ENCODE measurements at places on chromosomes 16 and 17.
A peak's percentile ranks its signal among the peaks of the same experiment; 100 is the strongest.

DNA sequence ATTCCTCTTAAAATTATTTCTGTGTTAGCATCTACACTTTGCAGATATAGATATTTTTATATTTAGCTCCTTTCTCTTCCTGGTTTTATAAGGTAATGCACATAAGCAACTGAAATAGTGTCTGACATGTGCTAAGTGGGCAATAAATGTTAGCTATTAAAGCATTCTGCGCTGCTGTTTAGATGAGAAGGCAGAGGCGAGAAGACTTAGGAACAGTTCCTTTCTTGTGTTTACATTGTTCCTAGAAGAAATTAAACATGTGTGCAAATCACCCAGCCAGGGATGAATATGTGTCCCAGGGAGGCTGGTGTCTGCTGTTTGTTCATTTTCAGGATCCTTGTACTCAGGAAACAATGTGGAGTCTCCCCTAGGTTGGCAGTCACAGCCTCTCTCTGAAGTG lies 292.3 kb downstream of the PMP22 start:
- no peak for DNase-seq

GRCh38 chr16:87706278-87707000 lies 59.3 kb downstream of the KLHDC4 start:
- DNase-seq = no peak

GRCh38 chr17:81309140-81309858 lies 14.2 kb upstream of the SLC38A10 start:
- no peak for DNase-seq

DNA sequence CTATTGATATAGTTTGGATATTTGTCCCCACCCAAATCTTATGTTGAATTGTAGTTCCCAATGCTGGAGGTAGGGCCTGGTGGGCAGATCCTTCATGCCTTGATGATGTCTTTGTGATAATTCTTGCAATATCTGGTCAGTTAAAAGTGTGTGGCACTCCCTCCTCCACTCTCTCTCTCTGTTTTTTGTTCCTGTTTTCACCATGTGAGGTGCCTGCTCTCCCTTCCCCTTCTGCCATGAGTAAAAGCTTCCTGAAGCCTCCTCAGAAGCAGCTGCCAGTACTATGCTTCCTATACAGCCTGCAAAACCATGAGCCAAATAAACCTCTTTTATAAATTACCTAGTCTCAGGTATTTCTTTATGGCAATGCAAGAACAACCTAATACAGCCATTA lies 47.3 kb downstream of the TOM1L2 start:
- DNase-seq = no peak

DNA sequence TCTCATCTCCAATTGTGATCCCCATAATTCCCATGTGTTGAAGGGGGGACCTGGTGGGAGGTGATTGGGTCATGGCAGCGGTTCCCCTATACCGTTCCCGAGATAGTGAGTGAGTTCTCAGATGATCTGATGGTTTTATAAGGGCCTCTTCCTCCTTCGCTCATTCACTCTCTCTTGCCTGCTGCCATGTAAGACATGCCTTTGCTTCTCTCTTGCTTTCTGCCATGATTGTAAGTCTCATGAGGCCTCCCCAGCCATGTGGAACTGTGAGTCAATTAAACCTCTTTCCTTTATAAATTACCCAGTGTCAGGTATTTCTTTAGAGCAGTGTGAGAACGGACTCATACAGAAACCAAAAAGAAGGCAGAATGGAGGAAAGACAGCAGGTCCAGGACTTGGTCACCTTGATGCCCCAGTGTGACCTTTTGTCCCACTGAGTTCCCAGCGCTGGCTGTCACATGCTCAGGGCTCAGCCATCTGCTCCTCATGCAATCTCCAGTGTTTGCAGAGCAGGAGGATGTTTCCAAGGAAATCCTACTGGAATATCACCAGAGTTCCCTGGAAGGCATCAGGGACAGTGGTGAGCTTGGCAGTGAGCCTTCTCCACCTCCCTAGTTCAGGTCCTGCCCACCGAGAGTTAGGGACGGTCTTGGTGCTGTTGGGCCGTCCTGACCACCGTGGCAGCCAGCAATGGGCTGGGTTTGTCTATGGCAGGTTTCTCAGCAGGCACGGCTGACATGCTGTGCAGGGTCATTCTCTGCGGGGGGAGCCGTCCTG lies 96.7 kb downstream of the SEC14L1 start:
- no peak for DNase-seq

- peak; percentile 39 for DNase-seq
These were observed 18.0 kb downstream of the XPO6 start for GRCh38 chr16:28193530-28194423.

DNA sequence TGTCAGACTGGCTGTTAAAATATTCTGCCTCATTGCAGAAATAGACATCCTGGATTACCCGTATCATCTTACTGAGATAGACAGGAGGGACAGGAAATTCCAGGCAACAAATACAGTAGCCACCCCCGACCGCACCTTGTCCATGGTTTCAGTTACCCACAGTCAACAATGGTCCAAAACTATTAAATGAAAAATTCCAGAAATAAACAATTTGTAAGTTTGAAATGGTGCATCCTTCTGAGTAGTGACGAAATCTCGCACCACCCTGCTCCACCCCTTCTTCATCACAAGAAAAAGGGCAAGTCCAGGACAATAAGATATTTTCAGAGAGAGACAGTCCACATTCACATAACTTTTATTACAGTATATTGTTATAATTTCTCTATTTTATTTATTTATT lies 23.6 kb upstream of the PRSS54 start:
- DNase-seq = no peak

DNA sequence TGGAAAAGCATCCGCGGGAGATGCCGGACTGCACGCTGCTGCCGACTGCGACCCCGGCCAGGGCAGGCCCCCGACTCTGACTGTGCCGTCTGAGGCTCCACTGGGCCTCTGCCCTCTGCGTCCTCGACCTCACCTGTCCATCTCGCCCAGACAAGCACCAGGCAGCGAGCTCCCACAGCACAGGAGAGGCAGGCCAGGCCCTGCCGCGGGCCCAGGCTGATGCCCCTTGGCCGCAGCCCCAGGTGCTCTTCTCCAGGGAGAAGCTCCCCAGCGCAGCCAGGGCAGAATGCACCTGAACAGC lies 98.1 kb upstream of the DNAH17 start:
- DNase-seq = no peak

DNA sequence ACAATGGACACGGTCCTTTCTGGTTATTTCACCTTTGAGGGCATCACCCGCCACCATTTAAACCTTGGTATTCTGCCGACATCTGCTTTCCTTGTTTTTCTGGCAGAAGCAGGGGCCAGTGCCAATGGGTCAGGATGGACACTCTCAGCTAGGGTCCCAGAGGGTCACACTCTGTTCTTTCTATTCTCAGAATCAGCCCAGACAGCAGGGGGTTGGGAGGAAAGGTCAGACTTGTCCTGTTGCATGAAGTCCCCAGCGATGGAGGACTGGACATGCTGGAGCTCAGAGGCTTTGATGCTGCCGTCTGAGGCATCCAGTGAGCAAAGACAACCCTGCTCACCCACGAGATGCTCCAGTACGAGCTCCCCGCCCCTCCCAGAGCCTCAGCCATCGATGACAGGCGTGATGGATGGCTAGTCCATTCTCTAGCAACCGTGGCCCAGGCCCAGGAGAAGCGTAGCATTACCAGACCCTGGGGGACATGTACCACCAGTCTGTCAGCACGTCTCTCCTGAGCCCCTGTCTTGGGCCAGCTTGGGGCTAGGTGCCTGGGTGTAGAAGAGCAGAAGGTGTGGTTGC lies 62.0 kb downstream of the FOXL1 start:
- DNase-seq = no peak

GRCh38 chr17:68199837-68200688 lies 47.8 kb upstream of the AMZ2 start:
- no peak for DNase-seq

DNA sequence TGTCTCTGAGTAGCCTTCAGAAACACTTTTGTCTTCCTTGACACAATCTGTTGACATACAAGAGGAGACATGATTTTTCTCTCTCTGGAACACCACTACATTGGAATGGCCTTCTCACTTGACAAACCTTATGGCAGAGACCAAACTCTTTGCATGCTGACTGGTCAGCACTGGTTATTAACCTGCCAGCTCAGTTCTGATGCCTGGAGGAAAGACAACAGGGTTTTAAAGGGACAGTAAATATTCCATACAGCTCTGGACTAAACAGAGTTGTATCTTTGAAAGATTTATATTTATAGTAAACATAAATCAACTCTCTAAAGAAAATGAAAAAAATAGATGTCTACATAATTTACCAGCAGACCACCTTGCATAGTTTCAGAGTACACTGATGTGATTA lies 1139.1 kb upstream of the CDH8 start:
- DNase-seq = no peak

GRCh38 chr17:80941743-80942422 lies 49.8 kb upstream of the CHMP6 start:
- no peak for DNase-seq

- no peak for DNase-seq
These were observed 4.8 kb upstream of the SEZ6 start for GRCh38 chr17:29010586-29010985.

DNA sequence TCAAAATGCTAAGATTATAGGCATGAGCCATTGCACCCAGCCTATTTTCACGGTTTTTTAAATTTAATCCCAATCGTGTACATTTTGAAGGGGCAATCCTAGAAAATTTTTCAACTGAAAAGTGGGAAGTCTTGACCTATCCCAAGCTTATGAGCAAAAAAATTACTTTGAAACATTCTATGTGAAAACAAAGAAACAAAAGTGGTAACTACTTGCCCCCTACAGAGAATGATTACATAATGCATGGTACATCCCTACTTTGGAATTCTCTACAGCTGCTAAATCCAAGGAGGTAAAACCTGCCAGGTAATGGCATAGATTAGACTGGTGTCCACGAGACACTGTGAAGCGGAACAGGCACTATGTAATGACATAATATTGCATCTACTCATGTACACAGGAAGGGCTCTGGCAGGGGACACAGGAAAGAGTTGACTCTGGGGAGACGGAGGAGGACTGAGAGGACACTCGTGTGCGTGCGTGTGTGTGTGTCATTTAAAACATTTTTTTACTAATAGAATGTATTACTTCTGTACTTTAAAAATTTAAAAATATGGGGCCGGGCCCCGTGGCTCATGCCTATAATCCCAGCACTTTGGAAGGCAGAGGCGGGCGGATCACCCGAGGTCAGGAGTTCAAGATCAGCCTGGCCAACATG lies 15.7 kb downstream of the ASGR2 start:
- DNase-seq = no peak

- DNase-seq = no peak
These were observed 16.0 kb upstream of the ZNF689 start for GRCh38 chr16:30626236-30626635.

- no peak for DNase-seq
These were observed 12.7 kb upstream of the FAM20A start for GRCh38 chr17:68613739-68614298.

GRCh38 chr17:41602524-41602923 lies 10.0 kb downstream of the KRT16 start:
- no peak for DNase-seq

DNA sequence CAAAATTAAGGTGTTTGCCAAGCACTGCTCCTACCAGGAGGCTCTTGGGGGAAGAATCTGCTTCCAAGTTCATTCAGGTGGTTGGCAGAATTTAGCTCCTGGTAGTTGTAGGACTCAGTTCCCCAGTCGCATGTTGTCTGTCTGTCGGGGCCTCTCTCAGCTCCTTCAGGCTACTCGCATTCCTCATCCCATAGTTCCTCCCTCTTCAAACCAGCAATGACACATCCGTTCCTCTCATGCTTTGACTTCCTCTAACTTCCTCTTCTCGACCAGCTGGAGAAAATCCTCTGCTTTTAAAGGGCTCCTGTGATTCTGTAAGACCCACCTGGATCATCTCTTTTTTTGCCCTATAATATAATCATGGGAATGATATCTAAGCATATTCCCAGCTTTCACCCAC lies 108.1 kb downstream of the PMP22 start:
- DNase-seq = no peak

DNA sequence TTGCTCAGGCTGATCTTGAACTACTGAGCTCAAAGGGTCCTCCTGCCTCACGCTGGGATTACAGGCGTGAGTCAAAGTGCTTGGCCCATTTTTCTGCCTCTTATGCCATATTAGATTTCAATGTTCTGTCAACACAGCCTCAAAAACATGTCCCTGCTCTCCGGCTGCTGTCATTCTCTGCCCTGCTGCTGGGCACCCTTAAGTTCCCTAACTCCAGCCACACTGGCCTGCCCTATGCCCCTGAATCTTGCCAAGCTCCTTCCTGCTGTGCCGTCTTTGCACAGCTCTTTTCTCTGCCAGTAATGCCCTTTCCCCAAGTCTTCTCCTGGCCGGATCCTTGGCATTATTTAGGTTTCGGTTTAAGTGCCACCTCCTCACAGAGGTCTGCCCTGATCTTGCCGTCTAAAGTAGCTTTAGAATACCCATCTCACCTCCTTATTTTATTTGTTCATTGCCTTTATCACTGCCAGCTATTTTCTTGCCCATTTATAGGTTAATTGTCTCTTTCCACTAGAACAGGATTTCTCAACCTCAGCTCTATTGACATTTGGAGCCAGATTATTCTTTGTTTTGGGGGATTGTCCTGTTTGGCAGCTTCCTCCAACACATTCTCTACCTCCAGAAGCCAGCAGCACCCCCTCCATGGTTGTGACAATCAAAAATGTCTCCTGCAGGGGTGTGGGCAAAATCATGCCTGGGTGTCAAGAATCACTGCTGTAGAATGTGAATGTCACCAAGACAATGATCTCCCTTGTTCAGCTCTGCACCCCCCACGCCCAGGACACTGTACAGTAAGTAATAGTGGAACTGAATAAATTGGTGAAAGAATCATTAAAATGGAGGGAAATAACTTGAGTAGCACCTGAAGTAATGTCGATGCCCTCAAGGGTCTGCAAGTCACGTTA lies 168.2 kb downstream of the CYLD start:
- DNase-seq = no peak

DNA sequence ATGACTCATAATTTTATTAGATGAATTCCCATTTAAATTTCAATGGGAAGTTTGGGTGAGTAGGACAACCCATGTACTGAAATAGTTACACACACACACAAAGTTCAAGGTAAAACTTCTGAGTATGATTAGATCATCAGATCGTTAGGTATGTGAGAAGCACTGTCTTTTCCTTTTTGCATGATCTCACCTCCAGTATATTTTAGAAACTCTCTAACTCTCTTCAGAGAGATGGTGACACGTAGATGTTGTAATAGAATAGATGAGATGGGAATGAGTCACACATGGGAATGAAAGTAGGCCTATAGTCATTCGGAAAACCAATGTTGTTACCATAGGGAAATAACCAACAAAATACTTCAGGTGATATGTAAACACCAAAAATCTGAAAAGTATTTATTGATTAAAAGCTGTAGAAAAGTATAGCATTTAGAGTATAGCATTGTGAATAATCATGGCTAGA lies 22.2 kb downstream of the KRT23 start:
- DNase-seq = no peak

- no peak for DNase-seq
These were observed 332.8 kb downstream of the C16orf95 start for GRCh38 chr16:86984343-86984742.

GRCh38 chr17:16997514-16998429 lies 25.9 kb upstream of the TNFRSF13B start:
- no peak for DNase-seq

DNA sequence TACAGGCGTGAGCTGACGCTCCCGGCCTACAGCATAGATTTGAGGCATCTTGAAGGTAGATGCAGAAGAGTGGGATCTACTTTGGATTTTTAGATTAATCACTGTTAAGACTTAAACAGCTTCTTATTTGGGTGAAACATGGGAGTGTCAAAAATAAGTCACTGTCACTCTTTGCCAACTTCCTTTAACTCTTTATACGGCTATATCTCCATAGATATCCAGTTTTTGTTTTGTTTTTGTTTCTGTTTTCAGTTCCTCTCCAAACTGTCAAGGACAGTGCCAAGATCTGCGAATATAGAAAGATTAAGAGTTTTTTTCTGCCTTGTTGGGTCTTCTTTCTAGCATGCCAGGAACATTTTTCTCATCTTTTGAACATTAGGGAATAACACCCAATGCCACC lies 706.1 kb downstream of the WWOX start:
- no peak for DNase-seq

Measured in stimulated activated CD4-positive, alpha-beta T cell treated with anti-CD3 and anti-CD28 coated beads, Interleukin-2, amount 100 ng/mL, for 24 hours (primary cell).